ENCODE measurements at places on chromosomes 5 and 9.

- no peak for DNase-seq
Observed at GRCh38 chr5:140827704-140828361, at the start of gene PCDHA6. TSS of gene PCDHA6 (plus strand) at chr5:140827960. CDS start at chr5:140828092, 132 bp downstream.

DNA sequence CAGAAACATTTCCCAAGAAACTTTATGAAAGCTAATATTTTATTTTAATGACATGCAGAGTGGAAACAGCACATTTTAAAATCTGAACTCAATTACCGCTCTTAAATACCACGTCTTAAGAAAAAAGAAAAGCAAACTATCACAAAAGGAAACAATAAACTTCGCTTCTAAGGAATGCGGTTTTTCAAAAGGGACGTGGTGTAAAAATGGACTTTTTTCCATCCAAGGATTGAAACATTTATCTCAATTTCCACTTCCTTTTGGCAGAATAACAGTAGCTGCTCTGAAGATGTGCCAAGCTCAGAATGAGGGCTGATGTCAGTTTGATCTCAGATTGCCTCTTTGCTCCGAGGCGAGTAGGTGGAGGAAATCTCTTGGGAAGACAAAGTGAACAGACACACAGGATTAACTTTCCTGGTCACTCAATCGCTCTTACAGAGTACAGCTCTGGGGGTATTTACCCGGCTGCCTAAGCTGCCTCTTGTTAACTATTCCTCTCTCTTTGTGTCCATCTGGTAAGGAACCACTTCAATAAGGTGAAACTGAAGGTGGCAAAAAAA lies 158.5 kb downstream of the TRPM6 start:
- DNase-seq, result no peak

- DNase-seq, result no peak
Observed at GRCh38 chr5:107370396-107370968, 300.3 kb downstream of the EFNA5 start.

DNA sequence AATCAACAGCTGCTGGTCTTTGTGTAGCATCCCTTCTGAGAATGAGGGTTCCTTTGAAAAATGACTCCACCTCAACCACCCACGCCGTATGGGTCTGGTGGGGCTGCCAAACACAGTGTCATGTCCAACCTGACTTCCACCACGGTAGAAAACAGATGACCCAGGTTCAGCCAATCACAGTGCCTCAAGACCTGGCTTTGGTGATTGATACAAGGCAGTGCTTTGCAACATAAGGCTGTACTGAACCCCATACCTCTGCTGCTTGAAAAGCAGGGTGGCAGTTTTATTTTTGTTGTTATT lies 11.5 kb upstream of the TGFBR1 start:
- DNase-seq, result no peak

GRCh38 chr9:136703276-136703860 lies 9.0 kb upstream of the DIPK1B start:
- DNase-seq, result no peak

DNA sequence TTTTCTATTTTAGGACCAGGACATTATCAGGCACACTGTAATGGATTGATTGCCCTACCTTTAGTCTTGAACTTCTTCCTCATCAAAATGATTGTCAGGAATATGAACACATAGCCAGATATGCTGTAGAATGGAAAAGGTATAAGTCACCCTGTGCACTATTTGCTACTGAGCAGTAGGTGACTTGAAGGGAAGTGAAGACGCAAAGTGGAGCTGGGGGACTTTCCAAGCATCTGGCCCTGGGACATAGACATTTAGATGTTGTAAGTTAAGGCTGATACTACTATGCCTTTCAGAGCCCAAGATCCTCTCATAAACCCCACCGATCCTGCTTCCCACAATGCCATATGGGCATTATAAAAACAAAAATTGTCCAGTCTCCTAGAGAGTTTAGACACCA lies 174.5 kb downstream of the DOCK8 start:
- DNase-seq, result no peak

GRCh38 chr9:134205672-134206310 lies 41.4 kb upstream of the RNU6ATAC start:
- no peak for DNase-seq

DNA sequence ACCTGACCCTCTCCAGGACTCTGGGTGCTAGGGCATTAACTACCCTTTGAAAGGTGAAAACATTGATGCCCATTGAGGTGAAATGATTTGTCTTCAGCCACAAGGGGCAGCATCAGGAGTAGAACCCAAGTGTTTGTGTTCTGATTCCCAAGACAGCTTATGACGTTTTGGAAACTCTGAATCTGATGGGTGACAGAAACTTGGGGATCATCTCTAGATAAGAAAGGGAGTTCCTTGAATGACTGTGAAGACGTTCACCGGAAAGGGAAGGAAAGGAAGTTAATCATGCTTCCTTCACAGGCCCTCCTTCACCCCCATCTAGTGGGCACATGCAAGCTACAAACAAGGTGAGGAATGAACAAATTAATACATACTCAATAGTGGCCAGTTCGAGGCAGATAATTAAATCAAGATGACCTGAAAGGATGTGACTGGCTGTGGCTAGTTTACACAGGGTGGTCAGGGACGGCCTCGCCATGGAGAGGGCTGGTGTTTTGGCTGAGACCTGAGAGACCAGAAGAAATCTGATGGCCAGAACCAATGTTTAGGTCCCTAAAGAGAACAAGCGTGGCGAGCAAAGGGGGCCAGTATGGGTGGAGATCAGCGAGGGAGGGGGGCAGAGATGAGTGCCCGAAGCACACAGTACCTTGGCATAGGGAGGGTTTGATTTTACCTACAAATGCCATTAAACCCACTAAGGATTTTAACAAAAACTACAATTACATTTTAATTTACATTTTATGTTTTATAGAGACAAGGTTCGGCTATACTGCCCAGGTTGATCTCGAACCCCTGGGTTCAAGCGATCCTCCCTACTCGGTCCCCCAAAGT lies 937 bp upstream of the SLC26A2 start:
- DNase-seq, result no peak

GRCh38 chr5:137395011-137395755 lies 103.9 kb downstream of the SPOCK1 start:
- no peak for DNase-seq

DNA sequence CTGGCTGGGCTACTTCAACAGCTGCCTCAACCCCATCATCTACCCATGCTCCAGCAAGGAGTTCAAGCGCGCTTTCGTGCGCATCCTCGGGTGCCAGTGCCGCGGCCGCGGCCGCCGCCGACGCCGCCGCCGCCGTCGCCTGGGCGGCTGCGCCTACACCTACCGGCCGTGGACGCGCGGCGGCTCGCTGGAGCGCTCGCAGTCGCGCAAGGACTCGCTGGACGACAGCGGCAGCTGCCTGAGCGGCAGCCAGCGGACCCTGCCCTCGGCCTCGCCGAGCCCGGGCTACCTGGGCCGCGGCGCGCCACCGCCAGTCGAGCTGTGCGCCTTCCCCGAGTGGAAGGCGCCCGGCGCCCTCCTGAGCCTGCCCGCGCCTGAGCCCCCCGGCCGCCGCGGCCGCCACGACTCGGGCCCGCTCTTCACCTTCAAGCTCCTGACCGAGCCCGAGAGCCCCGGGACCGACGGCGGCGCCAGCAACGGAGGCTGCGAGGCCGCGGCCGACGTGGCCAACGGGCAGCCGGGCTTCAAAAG lies 36.9 kb upstream of the TTC1 start:
- DNase-seq, result no peak

- DNase-seq, result no peak
Observed at GRCh38 chr5:176737746-176738636, 72.4 kb upstream of the UNC5A start.

- no peak for DNase-seq
Observed at GRCh38 chr5:10625700-10626472, 62.0 kb downstream of the ANKRD33B start.

GRCh38 chr5:157390551-157391297 lies 69.3 kb upstream of the NIPAL4 start:
- no peak for DNase-seq

DNA sequence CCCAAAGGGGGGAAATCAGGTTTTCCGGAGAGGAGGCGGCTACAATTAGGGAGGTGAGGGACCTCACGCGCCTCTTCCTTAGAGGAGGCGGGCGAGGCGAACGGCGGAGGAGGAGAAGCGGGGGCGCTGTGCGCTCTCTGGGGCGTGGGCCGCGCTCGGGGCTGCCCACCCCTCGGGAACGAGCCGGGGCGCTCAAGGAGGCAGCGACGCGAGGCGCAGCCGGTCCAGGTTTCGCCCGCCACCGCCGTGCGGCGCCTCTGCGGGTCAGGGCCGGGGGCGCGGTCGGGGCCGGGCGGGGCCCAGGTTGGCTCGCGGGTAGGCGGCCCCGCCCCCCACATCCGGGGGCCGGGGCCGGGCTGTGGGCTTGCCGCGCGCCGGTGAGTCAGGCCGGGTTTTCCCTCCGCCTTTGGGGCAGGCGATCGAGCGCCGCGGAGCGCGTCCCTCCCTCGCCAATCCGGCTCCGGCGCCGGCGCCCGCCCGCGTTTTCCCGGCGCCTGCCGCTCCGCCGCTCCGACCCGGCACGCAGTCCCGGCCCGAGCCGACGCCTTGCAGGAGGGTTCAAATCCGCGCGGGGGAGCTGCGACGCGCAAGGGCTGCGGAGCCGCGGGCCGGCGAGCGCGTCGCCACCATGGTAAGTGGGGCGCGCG lies at the start of gene N4BP3:
Gene N4BP3 (plus strand): TSS at position 392 of the 647 bp plus-strand sequence. CDS start 6,052 bp downstream, outside the sequence.
- no peak for DNase-seq

DNA sequence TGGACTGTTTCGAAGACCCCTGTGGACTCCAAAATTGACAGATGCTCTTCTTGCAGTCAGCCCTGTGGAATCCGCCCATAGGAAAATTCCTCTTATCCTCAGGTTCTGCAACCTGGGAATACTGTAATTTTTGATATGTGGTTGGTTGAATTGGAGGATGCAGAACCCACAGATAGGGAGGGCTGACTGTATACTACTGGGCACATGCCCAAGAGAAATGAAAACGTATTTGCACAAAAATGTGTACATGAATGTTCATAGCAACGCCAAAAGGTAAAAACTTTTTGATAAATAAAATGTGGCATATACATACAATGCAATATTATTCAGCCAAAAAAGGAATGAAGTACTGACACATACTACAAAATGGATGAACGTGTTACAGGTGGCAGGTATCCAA lies 1.9 kb upstream of the SNAPC3 start:
- DNase-seq, result no peak

DNA sequence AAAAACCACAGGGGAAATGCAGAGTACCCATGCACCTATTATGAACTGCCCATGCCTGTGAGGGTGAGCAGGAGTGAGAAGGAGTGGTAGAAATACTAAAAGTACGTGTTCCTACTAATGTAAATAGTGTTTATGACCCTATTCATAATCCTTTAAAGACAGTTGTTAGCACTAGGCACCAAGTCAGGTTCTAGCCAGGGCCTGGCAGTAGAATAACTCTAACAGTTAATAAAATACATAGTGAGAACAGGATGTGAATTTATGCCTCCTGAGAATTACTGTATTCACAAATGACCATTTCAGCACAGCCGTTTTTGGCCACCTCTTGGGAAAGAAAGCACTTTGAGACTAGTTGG lies 103.2 kb upstream of the TARS1 start:
- DNase-seq, result no peak

Measured in NCI-H187 (cell line).